ENCODE measurements at places on chromosomes 4 and X.

DNA sequence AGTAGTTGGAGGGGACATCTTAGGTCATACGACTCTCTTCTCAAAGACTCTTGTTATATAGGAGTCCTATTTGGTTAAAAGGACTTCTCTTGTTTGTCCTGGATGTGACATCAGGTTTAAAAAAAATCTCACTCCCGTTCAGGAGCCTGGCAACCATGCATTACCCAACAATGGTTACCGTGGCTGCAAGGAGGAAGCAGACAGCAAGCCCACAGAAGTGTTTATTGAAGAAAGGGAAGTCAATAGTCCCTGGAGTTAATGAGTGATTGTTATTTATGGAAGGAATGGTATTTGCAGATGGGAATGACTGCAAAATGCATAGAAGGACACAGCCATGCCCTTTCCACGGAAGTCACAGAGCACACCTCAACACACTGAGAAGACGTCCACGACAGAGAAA, 75.9 kb upstream of the ENPP6 start:
- DNase-seq = no peak

DNA sequence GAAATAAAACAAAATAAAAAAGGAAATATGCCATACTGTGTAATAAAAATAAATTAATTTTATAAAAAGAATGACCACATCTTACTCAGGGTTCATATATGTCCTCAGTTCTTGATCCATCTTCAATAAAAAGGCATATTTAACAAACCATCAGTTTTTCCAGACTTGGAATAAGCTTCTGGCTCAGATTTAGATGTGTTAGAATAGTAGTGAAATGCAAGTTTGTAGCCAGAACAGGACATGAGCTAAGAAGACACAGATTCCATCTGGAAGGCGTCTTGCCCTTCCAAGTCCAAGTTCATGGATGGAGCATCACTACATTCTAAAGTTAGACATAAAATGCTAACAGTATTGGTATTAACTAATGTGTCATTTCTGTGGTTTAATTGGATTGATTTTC, 10.3 kb upstream of the LSM6 start:
- DNase-seq = no peak

DNA sequence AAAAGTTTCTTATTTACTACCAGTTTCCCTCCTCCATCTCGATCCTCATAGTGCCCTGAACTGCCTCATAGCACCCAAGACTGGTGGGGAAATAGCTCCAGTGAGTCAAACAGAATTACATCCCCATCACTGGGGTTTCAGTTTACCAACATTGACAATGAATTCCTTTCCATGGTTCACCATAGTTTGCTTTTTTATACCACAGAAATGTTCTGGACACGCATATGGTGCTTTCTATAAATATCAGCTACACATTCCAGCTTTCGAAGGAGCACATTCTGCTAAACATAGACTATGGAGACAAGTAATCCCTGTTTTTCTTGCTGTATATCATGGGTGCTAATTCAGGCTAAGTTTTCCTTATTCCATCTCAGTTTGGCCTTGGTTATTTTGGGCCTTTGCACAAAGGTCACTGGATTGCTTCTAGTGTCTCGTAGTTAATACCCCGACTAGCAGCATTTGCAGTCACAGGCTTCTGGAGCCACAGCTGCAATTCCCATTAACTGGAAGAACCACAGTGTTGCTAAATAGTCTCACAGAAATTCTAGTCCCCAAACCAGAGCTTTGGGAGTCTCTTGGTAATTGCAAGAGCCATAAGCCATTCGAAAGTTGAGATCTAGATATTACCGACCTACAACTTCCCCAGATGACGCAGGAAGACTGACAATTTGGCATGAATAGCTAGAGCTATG, 53.4 kb upstream of the TRPC3 start:
- DNase-seq = no peak

GRCh38 chr4:170009291-170009690, 16.9 kb downstream of the MFAP3L start:
- DNase-seq = no peak

DNA sequence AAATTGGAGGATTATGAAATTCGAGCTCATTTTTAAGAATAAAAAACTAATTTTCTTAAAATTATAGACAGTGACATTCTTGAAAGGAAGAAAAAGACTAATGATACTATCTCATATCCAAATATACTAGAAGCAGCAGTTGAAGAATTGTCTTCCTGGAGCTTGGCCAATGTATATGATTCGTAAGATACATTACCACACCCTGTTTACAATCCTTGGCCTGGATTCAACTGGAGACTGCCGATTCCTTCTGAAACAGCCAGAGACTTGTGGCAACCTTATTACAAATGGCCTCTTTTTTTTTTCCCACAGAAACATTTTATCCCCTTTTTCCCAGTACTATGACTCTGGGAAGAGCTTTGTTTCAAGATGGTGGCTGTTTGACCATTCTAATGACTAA, 571.2 kb upstream of the FAT1 start:
- no peak for DNase-seq

DNA sequence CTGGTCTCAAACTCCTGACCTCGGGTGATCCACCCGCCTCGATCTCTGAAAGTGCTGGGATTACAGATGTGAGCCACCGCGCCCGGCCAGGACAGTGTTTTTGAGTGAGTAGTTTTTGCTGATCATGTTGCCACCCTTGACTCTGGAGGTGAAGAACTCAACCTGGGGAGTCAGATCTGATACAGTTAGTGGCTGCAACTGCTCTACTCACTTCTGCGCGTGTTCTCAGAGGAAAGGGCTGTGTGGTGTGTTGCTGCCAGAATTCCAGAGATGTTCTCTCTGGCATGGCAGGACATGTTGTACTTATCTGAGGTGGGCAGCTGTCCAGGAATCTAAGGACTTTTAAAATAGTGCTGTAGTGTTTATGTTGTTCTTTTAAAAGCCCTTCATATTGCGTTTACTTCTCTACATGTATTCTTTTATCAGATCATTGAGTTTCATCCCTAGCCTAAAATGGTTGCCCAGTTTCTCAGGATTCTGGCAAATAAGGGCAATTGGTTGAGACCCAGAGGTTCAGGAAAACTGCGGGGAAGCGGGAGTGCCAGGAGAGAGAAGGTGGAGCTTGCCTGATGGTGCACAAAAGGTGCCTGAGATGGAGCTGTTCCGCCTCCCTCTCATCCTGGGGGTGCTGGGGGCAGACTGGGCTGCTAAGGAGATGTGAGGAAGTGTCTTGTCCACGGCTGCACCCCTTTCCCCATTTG, 97.7 kb downstream of the ARHGAP10 start:
- DNase-seq = no peak

DNA sequence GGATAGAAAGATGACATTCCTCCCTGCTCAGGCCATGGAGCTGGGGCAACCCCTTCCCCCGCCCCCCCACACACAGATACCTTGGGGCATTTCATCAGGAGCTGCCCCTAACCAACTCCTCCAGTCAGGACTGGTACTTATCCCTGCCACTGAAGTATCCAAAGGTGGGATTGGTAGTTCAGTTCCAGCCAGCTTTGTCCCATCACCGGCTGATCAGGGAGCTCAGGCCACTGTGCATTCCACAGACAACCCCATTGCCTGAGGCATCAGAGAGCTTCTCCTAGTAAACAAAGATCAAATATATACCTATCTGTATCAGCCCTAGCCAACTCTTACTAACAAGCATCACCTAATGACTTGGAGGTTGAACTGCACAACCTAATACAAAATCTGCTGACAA, 218.2 kb upstream of the FMR1 start:
- no peak for DNase-seq

DNA sequence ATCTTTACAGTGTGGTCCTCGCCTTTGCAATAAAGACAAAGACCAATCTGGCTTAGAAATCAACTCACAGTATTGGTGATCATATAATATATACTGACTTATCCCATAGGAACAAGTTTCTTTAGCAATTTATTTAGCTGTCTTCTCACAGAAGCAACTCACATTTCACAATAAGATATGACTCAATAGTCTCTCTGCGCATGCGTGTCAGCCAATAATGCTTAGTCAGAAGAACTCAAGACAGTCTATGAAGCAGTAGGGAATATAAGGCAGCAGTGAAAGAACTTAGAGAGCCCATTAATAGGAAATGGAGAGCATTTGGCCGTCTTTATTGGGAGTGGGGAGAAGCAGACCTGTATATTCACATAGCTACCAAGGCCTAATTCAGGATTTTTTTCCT, 216.7 kb downstream of the IL13RA2 start:
- DNase-seq = no peak

DNA sequence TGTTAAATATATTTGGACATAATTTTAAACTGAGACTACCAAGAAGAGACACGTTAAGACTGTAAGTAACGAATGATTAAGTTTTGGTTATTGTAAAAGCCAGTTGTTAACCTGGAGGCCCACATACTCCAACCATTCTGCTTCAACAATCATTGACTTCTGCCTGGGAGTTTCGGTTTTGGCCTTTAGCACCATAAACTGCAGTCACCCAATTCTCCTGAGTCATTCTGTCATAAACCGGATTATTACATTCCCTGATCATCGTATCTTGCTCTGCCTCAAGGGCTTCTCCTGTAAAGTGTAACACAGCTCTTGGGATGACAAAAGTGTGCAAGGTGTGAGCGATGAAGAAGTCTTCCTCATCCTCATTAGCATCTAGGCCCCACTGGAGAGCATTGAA, 46.9 kb upstream of the PABPC1L2A start:
- no peak for DNase-seq

DNA sequence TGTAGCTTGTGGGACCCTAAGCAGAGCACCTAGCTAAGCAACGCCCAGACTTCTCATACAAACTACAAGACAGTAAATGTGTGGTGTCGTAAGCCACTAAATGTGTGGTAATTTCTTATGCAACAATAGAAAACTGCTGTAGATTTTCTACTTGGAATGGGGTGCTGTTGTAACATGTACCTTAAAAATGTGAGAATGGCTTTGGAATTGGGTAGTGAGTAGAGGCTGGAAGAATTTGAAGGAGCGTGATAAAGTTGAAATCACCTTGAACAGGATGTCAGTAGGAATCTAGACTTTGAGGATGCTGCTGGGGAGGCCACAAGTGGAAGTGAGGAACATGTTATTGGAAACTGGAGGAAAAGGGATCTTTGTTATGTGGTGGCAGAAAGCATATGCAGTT, 43.2 kb upstream of the FUNDC1 start:
- DNase-seq = no peak

DNA sequence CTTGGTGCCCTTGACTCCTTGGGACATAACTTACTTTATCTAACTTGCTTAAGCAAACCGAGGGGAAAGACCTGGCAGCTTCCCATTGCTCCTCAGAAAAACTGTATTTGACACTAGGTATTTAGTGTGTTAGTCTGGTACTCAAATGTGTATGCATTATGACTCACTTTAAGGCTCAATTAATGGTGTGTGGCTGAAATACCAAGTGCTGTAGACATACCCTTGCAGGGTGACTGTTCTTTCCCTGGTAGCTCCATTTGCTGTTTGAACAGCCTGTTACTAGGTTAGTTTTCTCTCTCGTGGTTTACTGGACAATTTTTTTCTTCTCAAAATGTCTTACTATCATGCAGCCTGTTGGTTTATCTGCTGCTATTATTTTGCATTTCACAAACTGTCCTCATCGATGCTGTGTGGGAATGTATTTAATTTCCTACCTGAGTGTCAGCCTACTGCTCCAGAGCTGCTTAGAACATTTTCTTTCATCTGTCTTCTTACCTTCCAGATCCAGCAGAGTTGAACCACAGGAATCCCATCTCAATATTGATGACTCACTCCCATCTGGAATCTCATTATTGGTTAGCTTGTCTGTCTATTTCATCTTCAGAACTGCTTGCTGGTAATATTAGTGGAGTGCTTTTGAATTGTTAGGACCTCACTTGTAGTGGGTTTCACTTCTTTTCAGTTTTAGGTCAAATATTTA, 158.0 kb upstream of the FAT1 start:
- no peak for DNase-seq

DNA sequence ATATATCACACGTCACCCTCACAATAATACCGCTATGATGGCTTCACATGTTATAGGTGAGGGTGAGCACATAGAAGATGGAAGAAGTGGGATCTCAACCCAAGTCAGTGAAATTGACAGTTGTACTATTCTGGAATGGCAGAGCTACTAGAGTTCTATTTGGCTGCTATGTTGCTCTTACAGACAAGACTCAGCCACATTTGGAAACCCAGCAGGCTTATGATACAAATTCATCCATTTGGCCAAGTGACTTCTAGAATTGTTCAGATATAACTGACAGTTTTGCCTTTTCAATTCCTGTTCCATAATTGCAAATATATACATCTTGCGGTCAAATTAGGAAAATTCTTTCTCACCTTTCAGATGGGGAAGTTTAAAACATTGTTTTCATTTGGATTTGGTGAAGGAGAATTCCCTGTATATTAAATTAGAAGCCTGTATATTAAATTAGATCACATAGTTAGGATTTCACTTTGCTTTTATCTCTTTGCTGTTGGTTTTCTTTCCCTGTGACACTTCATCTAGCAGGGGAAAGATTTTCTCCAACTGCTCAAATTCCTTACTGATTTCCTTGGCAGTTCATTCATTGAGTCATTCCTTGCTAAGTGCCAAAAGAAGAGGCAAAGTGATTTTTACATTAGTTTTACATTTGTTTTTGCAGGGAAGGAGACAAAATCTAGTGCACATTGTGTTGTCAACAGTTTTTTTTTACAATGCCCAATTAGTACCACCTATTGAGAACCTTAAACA, 120.6 kb upstream of the TBC1D9 start:
- DNase-seq = no peak

DNA sequence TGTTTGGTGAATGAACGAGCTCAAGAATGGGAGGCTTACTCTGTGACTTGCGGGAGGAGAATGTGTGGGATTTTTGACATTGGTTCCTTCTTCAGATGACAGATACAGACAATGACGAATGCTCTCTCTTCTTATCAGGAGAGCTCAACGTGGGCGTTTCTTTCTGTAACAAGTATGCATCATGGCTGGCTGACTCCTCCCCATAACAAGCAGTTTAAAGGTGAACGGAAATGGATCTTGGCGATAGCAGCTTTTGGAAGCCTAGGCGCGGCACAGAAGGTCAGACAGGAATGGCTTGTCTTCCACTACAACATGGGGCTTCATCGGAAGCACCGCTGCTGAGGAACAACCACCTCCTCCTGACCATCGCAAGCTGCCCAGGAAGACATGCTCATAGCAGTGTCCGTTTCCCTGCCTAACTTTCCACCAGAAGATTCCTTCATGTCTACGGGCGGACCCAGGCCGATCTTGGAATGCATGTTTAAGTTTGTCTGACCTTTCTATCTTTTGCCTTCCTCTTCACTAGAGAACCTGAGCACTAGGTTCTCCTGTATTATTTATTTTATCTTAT, 18.3 kb upstream of the ACSL1 start:
- DNase-seq = no peak

- DNase-seq = no peak
These were observed 62.5 kb downstream of the TEX13C start for GRCh38 chrX:125382148-125382628.

DNA sequence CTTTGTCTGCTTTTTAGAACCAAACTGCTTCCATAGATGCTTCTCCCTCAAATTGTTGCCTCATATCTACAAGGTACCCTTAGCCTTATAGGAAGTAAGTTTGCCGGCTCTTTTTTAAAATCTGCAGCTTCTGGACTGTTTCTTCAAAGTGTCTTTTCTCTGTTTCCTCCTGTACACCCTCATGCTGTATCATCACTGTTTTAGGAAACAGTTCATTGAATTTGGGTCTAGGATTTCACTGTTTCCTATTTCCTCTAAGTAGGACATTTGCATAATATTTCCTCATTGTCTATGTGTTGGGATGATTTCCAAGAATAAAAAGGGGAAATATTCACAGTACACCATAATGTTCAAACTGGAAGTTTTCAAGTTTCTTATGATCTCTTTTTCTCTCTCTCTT, 43.0 kb downstream of the BANK1 start:
- DNase-seq = no peak

- no peak for DNase-seq
These were observed 17.7 kb downstream of the FAM53A start for GRCh38 chr4:1666391-1666790.

All from right kidney (tissue), 9 donors.